NCI-H2081 treated with DMSO at 0.1 percent for 48 hours (cell line): ENCODE measurements at places on chromosomes 4 and X.

DNA sequence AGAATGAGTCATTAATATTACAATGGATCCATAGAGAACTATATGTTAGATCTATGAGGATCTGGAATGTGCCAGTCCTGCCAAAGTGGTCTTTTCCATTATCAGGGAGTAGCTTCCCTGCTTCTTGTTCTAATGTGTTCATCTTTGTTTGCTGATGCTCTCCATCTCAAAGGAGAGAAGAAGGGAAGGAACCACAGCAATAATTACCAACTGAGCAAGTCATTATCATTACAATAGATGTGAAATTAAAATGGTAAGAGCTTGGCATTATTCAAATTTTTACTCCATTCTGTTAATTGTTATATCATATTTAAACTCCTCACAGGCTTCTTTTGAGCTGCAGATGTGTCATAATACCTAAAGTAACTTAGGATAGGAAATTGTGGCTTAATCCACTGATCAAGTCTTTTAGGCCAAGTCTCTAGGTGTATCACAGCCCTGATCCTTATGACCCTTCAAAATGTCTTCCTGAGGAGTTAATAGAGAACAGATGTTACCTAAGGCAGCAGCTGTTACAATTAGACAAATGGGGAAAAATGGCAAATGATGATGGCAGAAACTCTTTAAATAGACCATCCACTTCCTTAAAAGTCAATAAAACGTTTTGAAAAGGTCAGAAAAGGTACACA lies 1492.7 kb upstream of the IGFBP7 start:
- no peak for DNase-seq

DNA sequence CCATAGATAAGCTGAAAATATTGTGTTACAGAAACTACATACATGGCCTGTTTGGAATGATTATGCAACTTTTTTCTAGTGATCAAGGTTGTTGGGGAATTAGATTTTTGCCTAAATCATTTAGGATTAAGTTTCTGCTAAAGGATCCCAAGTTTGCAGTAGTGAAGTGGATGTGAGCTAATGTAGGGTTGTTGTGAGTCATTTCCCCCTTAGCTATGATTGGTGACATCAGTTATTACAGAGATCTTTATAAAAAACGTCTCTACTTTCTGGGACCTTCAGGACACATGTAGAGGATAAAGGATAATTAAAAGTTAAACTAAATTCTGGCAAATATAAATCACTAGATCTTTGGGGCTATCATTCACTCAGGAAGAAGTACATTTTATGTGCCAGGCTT lies 133.3 kb downstream of the GATB start:
- no peak for DNase-seq

- DNase-seq = peak; percentile 32
Observed at GRCh38 chr4:25927361-25928195, 13.6 kb downstream of the SMIM20 start.

- no peak for DNase-seq
Observed at GRCh38 chrX:154531626-154532025, 15.0 kb downstream of the G6PD start.

DNA sequence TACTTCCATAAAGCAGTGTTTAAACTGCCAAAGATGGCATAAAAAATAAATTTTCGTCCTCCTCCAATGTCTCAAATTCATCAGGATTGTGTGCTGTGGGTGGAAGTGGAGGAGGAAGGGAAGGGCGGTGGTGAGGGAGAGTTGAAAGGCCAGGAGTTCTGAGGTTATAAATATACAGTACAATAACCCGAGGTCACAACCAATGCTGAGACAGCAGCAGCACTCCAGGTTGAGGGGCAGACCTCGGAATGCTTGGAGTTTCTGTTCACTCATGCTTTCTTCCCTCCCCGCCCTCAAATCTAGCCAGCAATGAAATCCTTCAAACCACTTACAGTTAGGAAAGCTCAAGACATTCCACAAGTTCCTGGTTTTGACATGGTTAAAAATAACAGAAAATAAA lies 134.0 kb upstream of the SMAD1 start:
- DNase-seq = no peak

- no peak for DNase-seq
Observed at GRCh38 chr4:102572452-102572851, 71.3 kb downstream of the NFKB1 start.

GRCh38 chr4:164239976-164240375 lies 514.0 kb upstream of the SMIM31 start:
- DNase-seq = no peak

GRCh38 chr4:168540503-168541265 lies 43.8 kb downstream of the PALLD start:
- DNase-seq = no peak

GRCh38 chrX:20665481-20665880 lies 398.8 kb upstream of the RPS6KA3 start:
- no peak for DNase-seq
